ENCODE measurements at places on chromosomes 12 and 14.

DNA sequence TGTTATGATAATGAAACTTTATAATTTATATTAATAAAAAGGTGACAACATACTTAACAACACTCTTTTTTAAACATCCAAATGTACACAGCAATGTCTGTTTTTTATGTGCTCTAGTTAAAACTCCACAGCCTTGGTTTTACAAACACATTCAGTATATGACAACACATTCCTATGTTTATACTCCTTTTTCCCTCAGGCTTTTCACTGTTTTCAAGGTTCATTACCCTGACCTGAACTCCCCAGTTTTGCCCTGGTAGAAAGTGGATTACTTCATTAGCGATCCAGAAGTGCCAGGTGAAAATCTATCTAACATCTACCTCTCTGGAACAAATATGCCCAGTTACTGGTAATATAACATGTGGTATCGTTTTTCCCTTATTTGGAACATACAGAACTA, 340.2 kb upstream of the DDHD1 start:
- H3K4me3 ChIP-seq = no peak overlapping the region
- H3K36me3 ChIP-seq = no peaks in the 10 kb centered on the region
- no peaks in the 10 kb centered on the region for H3K27me3 ChIP-seq
- H3K4me1 ChIP-seq = peaks cover 5% of the 10 kb centered on the region

- no peak overlapping the region for H3K4me3 ChIP-seq
Measured at GRCh38 chr14:54267172-54267571, 129.6 kb upstream of the CDKN3 start.

GRCh38 chr12:129258781-129259318, 405.6 kb downstream of the GLT1D1 start:
- no peaks in the 10 kb centered on the region for H3K36me3 ChIP-seq
- no peak overlapping the region for H3K27ac ChIP-seq
- H3K4me3 ChIP-seq = no peak overlapping the region
- no peak for DNase-seq
- H3K4me1 ChIP-seq = no peaks in the 10 kb centered on the region

- H3K36me3 ChIP-seq = peaks cover 18% of the 10 kb centered on the region
- peaks cover 32% of the 10 kb centered on the region for H3K4me1 ChIP-seq
- DNase-seq = peak; percentile 58
- H3K4me3 ChIP-seq = peak overlapping the region; percentile 85
Measured at GRCh38 chr12:103928682-103929045, 1.5 kb upstream of the HSP90B1 start.

- DNase-seq = no peak
- H3K4me1 ChIP-seq = no peaks in the 10 kb centered on the region
- H3K27me3 ChIP-seq = peaks cover 3% of the 10 kb centered on the region
Measured at GRCh38 chr12:1551496-1551895, 42.9 kb downstream of the FBXL14 start.

DNA sequence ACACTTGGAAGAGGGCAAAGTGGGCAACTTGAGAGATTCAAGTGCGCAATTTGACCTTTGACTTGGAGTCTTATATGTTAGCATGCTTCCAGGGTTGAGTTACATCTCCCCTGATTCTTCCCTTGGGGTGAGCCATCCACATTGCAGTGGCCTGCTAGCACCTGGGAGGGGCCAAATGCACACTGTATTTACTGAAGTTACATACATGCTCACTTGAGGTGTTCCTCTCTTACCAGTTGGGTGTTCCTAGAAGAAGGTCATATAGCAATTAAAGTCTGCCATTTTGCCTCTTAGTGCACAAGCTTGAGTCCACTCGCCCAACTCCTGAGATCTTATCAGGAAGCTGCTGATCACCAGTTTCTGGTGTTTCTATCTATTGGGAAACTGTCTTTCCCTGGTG, 13.7 kb upstream of the SPTLC2 start:
- DNase-seq = no peak
- no peak overlapping the region for H3K4me3 ChIP-seq
- H3K4me1 ChIP-seq = no peaks in the 10 kb centered on the region
- H3K36me3 ChIP-seq = no peaks in the 10 kb centered on the region

- no peak overlapping the region for H3K4me3 ChIP-seq
- H3K27me3 ChIP-seq = no peaks in the 10 kb centered on the region
- no peak for DNase-seq
- H3K27ac ChIP-seq = no peak overlapping the region
Measured at GRCh38 chr14:100292301-100292775, 13.9 kb downstream of the SLC25A29 start.

DNA sequence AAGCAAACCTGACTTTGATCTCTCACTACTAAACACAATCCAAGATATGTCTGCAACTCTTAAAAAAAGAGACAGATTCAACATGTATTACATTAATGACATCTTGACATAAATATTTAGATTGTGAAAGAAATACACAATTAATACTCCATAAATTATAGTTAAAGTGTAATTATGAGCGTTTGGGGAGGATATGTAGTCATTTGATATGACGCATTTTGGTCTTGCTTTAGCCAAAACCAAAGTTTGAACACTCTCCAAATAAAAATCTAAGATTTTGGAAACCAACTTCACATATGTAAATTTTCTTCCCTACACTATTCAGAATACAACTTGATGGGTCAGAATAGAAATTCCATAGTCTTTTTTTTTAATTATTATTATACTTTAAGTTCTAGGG, 1257.6 kb downstream of the SLC16A7 start:
- DNase-seq = no peak
- H3K36me3 ChIP-seq = no peaks in the 10 kb centered on the region
- H3K4me1 ChIP-seq = no peaks in the 10 kb centered on the region
- no peaks in the 10 kb centered on the region for H3K27me3 ChIP-seq
- H3K4me3 ChIP-seq = no peak overlapping the region

GRCh38 chr12:106329231-106329982, 26.9 kb downstream of the TCP11L2 start:
- H3K4me1 ChIP-seq = no peaks in the 10 kb centered on the region
- H3K27me3 ChIP-seq = no peaks in the 10 kb centered on the region
- DNase-seq = no peak
- H3K27ac ChIP-seq = no peak overlapping the region
- H3K36me3 ChIP-seq = peaks cover 88% of the 10 kb centered on the region
